ENCODE measurements at places on chromosomes 5 and 9.

DNA sequence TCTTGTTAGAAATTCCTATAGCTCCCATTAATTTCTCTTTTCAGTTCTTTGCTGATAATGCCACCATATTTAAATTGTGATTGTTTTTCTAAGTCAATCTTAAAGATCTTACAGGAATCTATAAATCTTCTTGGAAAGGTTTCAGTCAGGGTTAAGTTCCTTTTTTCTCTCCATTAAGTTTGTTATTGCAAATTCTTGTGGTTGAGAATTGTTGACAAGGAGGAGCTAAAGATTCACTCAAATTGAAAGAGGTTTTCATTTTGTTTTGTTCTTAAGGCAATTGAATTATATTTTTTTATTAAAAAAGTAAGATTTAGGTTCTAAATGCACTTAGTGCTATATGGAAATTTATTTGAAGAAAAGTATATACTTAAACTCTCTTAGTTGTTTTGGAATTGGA, 213.4 kb downstream of the PRR16 start:
- DNase-seq: no peak

- DNase-seq: no peak
Observed at GRCh38 chr5:14234204-14234603, 91.1 kb downstream of the TRIO start.

DNA sequence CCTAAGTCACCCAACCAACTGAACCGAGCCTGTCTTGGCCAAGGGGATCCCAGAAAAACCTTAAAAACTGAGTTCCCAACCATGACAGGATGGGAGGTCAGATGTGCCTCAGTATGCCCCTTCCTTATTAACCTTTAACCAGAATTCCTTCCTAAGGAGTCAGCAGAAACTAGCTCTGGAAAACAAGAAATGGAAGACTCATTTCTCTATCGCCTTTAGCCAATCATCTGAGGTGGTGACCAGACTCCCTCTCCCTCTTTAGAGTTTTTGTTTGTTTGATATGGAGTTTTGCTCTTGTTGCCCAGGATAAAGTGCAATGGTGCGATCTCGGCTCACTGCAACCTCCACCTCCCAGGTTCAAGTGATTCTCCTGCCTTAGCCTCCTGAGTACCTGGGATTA, 37.5 kb downstream of the SLC28A3 start:
- DNase-seq: no peak

DNA sequence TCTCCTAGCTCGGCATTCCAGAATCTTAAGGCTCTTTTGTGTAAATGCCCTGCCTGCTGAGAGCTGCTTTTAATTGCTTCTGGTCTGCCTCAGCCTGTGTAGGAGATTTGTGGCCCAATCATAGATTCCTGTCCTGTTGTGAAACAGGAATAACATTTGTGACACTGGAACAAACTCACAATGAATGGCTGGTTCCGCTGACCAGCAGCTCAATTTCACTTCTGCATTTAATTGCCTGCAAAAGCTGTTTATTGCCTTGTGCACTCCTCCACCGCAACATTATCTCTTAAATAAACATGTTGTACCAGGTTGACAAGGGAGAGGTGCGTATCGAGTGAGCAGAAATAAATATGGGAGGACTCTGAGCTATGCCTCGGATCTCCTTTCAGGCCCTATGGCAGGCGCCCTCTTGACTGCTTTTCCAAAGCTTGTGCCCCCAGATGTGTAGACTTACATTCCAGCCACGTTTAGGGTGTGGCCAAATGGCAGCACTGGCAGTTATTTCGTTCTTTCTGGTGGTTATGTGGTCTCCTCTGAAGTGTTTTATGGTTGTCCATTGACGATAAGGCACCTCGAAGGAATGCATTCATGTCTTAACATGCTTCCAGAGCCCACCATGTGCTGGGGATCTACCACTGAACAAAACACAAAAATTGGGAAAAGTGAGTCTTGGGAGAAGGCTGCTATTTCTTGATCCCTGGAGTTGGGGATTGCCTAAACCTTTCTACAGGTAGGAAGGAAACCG, 58.1 kb downstream of the DMRT1 start:
- DNase-seq: no peak

DNA sequence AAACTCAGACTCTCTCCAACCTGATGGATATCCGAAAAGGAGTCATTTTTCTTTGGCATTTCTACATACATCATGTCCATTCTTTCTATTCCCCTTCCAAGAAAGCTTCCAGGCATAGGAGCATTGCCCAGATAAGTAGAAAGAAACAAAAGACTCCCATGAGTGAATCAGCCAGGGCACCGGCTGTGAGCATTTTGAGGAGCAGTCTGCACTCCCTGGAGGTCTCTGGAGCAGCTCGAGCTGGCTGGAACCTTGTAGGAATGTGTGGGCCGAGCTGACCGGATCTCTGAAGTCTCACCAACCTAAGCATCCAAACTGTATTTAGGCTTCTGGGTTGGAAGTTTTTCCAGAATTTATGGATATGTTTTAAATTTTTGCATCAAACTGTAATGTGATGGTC, 161.4 kb upstream of the TRPC7 start:
- DNase-seq: no peak

- DNase-seq: no peak
Observed at GRCh38 chr9:130463763-130464745, 19.3 kb downstream of the ASS1 start.

DNA sequence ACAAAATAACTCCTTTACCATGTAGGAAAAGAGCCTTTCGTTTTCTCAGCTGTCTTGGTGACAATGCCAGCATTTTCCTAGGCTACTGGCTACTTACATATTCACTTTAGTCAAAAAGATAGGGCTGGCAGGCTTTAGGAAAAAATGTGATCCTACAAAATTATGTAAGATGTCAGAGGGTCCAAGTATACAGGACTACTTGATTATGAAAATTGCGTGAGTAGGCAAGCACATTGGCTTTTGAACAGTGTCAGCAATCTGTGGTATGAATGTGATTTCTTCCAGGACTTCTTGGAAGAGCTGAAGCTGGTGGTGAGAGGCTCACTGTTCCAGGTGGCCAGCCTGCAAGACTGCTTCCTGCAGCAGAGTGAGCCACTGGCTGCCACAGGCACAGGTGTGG, 22.8 kb downstream of the THBS4 start:
- no peak for DNase-seq

DNA sequence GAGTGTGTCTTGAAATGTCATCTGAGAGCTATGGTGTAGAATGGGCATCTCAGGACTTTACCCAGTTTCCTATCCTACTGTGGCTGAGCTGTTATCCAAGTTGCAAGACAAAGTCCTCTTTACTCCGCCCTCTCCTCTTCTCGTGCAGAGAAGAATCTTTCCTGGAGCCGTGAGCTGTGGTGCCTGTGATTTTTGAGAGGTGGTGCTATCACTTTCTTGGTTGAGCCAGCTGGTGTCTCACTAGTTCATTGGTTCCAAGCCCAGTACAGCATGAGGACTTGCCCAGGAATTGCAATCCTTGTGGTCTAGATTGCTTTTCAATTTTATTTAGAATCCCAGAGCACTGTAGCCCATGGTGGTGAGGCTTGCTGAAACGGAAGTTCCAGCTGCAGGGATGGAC, 2300.3 kb downstream of the MAT2B start:
- DNase-seq: no peak

GRCh38 chr9:99516657-99517049, 294.6 kb downstream of the SEC61B start:
- no peak for DNase-seq

GRCh38 chr5:74136276-74136825, 504.2 kb downstream of the ENC1 start:
- DNase-seq: no peak

DNA sequence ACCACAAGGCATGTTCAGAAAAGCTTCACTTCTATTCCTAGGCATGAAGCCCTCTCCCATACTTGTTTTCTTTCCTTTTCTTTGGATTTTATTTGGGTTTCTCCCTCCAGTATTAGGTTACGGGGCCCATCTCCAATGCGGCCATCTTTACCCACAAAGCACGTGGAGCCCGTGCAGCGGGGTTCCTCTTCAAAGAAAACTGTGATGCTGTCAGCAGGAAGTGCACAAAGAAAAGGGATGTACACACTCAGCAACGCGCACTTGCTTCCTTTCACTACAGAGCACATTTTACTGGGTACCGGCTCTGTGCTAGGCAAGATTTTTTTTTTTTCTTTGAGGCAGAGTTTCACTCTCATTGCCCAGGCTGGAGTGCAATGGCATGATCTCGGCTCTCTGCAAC, 106.6 kb downstream of the COL23A1 start:
- no peak for DNase-seq

DNA sequence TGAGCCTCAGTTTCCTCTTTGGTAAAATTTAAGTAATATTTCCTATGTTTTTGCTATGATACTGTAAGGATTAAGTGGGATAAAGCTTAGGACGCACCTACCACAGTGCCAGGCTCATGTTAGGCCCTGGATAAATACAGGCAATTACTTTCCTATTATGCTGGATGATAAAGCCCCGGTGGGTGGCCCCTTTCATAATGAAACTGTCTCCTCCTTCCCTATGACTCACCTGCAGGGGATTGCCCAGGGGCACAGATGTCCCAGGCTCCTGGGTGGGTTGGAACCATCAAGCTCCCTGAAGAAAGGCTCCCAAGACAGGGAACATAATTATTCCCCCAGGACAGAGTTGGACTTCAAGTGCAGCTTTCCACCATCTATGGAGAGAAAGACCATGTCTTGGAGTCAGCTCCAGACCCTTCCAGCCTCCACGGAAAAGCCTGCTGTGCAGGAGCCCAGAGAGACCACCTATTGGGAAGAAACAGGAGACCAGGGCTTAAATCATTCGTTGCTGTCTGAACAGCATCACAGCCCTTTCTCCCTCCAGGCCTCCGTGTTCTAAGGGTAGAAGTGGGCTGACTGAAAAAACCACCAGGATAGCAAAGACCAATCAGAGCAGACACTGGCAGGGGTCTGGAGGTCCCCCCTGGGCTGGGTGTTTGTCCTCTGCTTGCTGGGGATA, 43.2 kb upstream of the FOXE1 start:
- no peak for DNase-seq

Measured in lung microvascular endothelial cell (primary cell).